ENCODE measurements at places on chromosomes 2 and 18. TPM values are rescaled to one million over a fixed set of nuclear protein-coding genes. Genes with fewer than 3 reads are reported as not detected.

EPB41L5 gene
- total RNA-seq: 32.3 TPM

ZNF521 gene
- total RNA-seq: 16.8 TPM

PASK gene
- 57.3 TPM for total RNA-seq

NOL4 gene
- 2.6 TPM for total RNA-seq

GKN2 gene
- total RNA-seq: not detected

PCARE gene
- total RNA-seq: not detected

VSNL1 gene
- total RNA-seq: 108 TPM

UNC80 gene
- 0.38 TPM for total RNA-seq

KCNK3 gene
- 0.30 TPM for total RNA-seq

DNA sequence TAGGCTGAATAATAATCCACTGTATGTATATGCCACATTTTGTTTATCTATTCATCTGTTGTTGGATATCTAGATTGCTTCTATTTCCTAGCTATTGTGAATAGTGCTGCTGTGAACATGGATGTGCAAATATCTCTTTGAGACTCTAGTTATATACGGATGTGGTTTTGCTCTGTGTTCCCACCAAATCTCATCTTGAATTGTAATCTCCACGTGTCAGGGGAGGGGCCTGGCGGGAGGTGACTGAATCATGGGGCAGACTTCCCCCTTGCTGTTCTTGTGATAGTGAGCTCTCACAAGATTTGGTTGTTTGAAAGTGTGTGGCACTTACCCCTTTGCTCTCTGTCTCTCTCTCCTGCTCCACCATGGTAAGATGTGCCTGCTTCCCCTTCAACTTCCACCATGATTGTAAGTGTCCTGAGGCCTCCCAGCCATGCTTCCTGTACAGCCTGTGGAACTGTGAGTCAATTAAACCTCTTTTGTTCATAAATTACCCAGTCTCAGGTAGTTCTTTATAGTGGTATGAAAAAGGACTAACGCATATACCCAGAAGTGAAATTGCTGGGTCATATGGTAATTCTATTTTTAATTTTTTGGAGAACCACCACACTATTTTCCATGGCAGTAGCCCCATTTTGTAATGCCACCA, 86.1 kb upstream of the UPP2 start:
- no peak overlapping the region for H3K4me3 ChIP-seq
- H3K4me1 ChIP-seq: no peaks in the 10 kb centered on the region
- H3K27ac ChIP-seq: no peak overlapping the region
- DNase-seq: no peak

GRCh38 chr2:78887446-78887845, 138.1 kb upstream of the REG3G start:
- H3K27me3 ChIP-seq: no peaks in the 10 kb centered on the region
- H3K36me3 ChIP-seq: no peaks in the 10 kb centered on the region
- no peak overlapping the region for H3K27ac ChIP-seq

- H3K27ac ChIP-seq: peak overlapping the region; percentile 40
- peak overlapping the region; percentile 86 for H3K4me3 ChIP-seq
- H3K4me1 ChIP-seq: peaks cover 12% of the 10 kb centered on the region
Measured at GRCh38 chr2:216498070-216498378, 620 bp upstream of the RPL37A start.

GRCh38 chr2:167478196-167478595, 589.9 kb downstream of the XIRP2 start:
- no peak overlapping the region for H3K27ac ChIP-seq
- no peak for DNase-seq
- H3K27me3 ChIP-seq: no peaks in the 10 kb centered on the region
- H3K4me3 ChIP-seq: no peak overlapping the region

- no peaks in the 10 kb centered on the region for H3K4me1 ChIP-seq
- H3K36me3 ChIP-seq: no peaks in the 10 kb centered on the region
- no peak overlapping the region for H3K4me3 ChIP-seq
- no peak for DNase-seq
Measured at GRCh38 chr18:38368246-38368645, 802.6 kb upstream of the CELF4 start.

GRCh38 chr2:36462311-36462935, 106.8 kb downstream of the CRIM1 start:
- no peak overlapping the region for H3K4me3 ChIP-seq
- H3K36me3 ChIP-seq: peaks cover 13% of the 10 kb centered on the region
- H3K27ac ChIP-seq: no peak overlapping the region
- peaks cover 26% of the 10 kb centered on the region for H3K4me1 ChIP-seq
- no peaks in the 10 kb centered on the region for H3K27me3 ChIP-seq

DNA sequence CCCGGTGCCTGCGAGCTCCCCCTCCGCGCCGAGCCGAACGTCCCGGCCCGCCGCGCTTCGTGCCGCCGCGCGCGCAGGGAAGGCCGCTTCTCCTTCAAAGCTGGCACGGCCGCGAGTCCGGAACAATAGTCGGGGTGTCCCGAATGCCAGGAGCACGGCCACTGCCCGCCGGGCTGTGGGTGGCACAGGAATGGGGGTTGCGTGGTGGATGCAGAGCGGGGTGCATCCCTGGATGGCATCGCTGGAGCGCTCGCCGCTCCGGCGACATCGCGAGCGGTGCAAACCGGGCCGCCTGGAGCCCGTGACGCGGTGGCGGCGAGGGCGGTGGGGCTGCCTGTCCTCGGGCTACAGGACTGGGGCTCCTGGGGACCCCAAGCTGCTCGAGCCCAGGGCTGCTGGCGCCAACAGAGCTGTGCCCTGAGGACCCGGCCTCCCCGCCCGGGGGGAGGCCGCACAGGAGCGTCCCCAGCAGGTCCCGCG, 1.1 kb upstream of the SATB2 start:
- peak overlapping the region; percentile 60 for H3K4me3 ChIP-seq
- H3K36me3 ChIP-seq: no peaks in the 10 kb centered on the region
- no peaks in the 10 kb centered on the region for H3K4me1 ChIP-seq
- no peak for DNase-seq
- H3K27me3 ChIP-seq: peaks cover 15% of the 10 kb centered on the region
- no peak overlapping the region for H3K27ac ChIP-seq

DNA sequence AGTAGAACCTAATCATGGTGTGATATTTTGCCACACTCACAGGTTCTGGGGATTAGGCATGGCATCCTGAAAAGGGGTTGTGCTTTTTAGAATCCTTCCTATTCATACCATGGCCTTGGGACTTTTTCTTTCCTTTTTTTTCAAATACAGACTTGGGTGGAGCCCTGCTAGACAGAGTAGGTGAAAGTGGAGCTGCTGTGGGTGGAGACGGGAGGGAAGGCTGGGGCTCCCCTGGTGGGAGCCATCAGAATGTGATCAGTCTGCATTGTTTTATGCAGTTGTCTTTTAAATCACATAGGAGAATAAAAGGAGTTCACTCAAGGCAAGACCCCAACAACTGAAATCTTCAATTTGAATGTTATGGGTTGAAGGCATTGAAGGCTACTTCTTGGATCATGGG, 130.2 kb downstream of the VAPA start:
- no peak overlapping the region for H3K27ac ChIP-seq
- DNase-seq: peak; percentile 21

GRCh38 chr2:168120730-168121129, 126.7 kb downstream of the STK39 start:
- no peak for DNase-seq
- peaks cover 13% of the 10 kb centered on the region for H3K4me1 ChIP-seq
- H3K27ac ChIP-seq: no peak overlapping the region
- no peaks in the 10 kb centered on the region for H3K27me3 ChIP-seq
- no peaks in the 10 kb centered on the region for H3K36me3 ChIP-seq
- no peak overlapping the region for H3K4me3 ChIP-seq

DNA sequence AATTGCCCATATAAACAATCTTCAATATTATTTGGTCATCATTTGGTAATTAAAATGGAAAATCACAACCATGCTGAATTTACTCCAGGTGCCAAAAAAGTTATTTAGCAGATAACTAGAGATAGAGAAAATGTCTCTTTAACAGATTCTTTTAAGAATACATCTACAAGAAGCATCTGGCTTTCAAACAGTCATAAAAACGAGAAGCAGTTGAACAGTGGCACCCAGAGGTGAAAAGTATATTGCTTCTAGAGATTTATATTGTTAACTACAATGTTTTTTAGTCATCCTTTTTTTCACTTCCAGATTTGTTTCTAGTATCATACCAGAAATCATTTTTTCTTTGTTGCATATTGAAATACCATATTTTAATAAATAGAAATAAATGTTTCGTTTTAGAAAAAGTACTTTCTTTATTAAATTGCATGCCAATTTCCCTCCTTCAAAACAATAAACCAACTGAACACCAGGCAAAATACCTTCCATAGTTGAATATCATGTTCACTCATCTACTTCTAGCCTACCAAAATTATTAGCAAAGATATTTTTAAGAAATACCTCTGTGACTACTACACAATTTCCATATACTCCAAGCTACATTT, 65.4 kb upstream of the HNRNPA3 start:
- DNase-seq: no peak
- no peak overlapping the region for H3K27ac ChIP-seq
- H3K4me1 ChIP-seq: no peaks in the 10 kb centered on the region

DNA sequence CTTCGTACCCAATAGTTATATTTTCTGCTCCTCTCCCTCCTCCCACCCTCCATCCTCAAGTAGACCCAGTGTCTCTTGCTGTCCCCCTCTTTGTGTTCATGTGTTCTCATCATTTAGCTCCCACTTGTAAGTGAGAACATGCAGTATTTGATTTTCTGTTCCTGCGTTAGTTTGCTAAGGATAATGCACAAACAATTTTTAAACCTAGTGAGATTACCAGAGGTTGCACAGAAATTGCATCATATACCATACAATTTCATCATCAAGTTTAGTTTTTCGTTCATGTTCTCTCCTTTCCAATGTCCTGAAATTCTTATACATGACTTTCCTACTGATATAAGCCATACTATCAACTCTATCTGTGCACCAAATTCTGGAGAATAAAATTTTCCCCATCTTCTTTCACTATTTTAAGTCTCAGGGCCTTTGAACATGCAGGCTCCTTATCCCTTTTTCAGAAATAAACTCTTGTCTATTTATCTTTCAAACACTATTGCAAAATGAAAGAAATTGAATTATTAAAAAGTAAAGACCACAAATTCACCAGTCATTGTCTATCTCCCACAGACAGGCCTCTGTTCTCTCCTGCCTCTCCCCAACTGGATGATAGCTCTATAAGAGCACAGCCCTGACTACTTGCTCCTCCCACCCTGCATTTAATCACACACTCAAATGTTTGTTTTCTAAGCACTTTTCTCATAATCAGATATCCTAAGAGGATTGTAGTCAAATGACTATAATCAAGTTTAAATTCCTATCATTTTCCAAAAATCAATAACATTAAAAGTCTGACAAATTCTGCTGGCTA, 27.2 kb upstream of the B4GALT6 start:
- no peaks in the 10 kb centered on the region for H3K36me3 ChIP-seq
- no peak for DNase-seq
- H3K27me3 ChIP-seq: no peaks in the 10 kb centered on the region
- no peak overlapping the region for H3K4me3 ChIP-seq
- no peak overlapping the region for H3K27ac ChIP-seq

GRCh38 chr2:16650287-16651249, 15.1 kb downstream of the CYRIA start:
- no peaks in the 10 kb centered on the region for H3K36me3 ChIP-seq
- no peaks in the 10 kb centered on the region for H3K27me3 ChIP-seq
- no peak for DNase-seq
- no peak overlapping the region for H3K4me3 ChIP-seq
- H3K27ac ChIP-seq: no peak overlapping the region
- 0 out of 2 replicates have a peak, but pooled peaks cover 3% of the 10 kb centered on the region for H3K4me1 ChIP-seq

- no peak for DNase-seq
- no peaks in the 10 kb centered on the region for H3K36me3 ChIP-seq
- no peak overlapping the region for H3K27ac ChIP-seq
- H3K27me3 ChIP-seq: peaks cover 85% of the 10 kb centered on the region
- H3K4me1 ChIP-seq: no peaks in the 10 kb centered on the region
- H3K4me3 ChIP-seq: no peak overlapping the region
Measured at GRCh38 chr2:100119235-100119634, 23.2 kb downstream of the AFF3 start.

- no peak overlapping the region for H3K27ac ChIP-seq
- H3K4me3 ChIP-seq: peak overlapping the region; percentile 66
- DNase-seq: no peak
Measured at GRCh38 chr2:172083628-172084394, 1.5 kb upstream of the DLX1 start.

DNA sequence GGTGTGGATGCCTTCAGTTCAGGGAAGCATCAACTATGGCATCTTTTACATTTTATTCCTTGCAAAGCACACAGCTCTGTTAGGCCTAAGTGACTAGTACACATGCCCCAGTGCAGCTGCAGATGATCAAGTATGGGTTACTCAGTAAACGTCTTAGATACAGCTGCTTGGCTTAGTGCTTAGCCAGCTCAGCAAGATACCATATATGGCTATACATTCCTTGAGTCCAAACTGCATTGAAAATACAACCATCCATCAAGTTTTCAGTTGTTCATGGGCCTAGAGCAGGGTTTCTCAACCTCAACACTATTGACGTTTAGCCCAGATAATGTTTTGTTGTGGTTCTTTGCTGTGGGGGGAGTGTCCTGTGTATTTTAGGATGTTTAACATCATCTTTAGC, 769.9 kb downstream of the TSN start:
- H3K4me1 ChIP-seq: peaks cover 6% of the 10 kb centered on the region
- H3K27ac ChIP-seq: no peak overlapping the region
- no peak overlapping the region for H3K4me3 ChIP-seq
- no peak for DNase-seq
- no peaks in the 10 kb centered on the region for H3K36me3 ChIP-seq

DNA sequence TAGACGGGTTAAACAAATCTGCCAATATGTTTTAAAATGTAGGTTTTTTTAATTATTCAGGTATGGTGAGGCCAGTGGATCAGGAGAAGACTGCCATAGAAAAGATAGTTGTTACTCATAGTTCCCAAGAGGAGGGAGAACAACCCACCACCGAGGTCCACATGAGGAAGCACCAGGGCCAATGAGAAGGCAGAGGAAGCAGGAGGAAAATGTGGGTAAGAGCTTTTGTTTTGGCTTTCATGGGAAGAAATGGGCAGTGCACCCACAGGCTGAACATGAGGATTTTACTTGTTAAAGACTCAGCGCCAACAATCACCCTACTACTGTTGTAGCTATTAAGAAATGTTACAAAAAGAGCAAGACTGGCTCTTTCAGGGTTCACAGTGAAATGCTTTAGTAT, 191.8 kb upstream of the HNMT start:
- no peaks in the 10 kb centered on the region for H3K36me3 ChIP-seq
- H3K27me3 ChIP-seq: no peaks in the 10 kb centered on the region
- DNase-seq: no peak
- no peaks in the 10 kb centered on the region for H3K4me1 ChIP-seq
- no peak overlapping the region for H3K4me3 ChIP-seq
